ENCODE measurements at places on chromosomes 2 and 18.

DNA sequence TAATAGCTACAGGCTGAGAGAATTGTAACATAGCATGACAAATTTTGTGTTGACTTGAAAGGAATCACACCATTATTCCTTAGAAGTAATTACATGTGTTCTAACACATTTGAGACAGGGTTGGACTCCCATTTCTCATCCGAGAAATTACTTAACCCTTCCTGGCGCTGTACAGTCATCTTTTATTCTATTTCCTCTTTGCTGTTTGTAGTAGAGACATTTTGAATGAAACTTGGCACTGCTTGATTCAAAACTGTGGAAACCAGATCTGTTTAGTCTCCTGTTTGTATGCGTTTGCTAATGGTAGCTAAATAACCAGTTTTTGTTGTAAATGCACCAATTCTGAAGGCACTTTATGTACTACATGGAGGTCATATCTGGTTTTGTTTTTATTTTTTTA, 231.9 kb downstream of the ALPK2 start:
- no peak for DNase-seq

- no peak for DNase-seq
Observed at GRCh38 chr2:62800618-62801017, 95.1 kb downstream of the EHBP1 start.

DNA sequence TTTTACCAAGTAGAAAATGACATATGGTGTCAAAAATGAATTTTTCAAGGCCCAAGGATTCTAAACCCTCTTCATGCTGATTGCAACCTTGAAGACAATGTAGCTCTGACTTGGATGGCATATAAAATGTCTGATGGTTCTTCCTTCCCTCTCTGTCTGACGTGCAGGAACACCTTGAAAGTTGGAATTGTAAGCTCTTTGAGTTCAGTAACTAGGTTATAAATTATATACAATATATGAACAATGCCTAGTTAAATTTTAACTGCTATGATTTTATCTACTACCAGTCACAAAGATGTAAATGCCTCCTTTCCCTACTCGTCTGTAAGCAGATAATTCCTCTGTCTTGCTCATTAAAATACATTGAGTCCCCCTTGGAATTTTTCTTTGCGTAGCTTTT, 89.5 kb upstream of the TMEM17 start:
- no peak for DNase-seq

DNA sequence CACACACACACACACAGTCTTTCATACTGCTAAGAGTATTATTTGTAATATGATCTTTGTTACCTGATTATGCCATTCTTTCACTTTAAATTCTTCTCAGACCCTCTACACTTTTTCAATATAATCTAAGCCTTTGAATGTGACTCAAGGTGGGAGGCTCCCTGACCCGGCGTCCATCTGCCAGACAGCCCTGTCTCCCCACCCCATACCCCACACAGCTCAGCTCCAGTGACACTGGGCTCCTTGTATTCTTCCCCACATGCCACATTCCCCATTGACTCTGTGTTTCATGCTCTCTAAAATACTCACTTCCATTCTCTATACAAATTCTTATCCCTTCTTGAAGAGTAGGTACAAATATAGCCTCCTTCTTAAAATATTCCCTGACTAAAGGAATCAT, 442.2 kb downstream of the TGIF1 start:
- no peak for DNase-seq

GRCh38 chr2:69453475-69454129, 16.4 kb upstream of the NFU1 start:
- DNase-seq, result no peak

DNA sequence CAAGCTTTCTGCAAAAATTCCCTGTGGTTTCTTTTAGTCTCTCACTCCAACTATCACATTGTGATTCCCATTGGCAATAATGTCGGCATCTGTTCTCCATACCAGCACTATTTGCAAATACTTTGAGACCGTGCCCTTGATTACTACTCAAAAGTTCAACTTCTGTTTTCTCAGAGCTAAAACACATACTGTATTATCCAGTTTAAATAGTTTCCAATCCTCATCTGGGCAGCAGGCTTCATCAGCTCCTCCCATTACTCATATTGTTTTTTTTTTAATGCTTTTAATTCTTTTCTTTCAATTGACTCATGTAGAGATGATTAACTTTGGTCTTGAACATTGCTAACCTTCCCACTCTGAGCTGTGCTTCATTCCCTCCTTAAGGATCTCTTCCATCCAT, 135.8 kb downstream of the METTL8 start:
- peak; percentile 56 for DNase-seq

DNA sequence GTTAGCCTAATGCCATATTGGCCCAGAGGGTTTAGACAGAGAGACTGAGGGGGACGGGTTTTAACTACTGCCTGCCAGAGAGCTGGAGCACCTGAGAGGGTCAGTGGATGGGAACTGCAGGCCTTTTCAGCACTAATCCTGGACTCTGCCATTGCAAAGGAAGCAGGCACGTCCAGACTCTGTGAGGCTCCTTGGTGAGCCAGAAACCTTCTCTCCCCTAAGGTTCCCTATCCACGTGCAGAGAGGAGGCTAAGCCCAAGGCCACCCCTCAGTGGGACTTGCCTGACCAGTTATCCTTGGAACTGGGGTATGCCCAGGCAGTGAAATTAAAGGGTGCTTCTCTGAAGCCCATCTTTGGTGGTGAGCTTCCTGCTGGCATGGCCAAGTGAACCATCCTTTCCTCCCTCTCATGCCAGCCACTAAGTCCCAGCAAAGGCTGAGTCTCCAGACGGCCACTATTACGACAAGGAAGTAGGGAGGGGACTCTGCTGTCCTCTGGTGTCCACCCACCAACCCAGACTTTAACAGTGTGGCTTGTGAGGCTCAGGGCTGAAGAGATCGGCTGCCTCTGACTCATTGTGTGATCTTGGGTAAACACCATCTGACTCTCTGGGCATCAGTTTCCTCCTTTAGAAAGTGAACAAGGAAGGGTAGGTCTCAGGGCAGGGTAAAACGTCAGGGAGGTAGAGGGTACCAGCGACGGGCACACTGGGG, 3.9 kb upstream of the MLPH start:
- DNase-seq, result peak; percentile 57

- DNase-seq, result peak; percentile 88
Observed at GRCh38 chr2:102336502-102336945, 19.1 kb upstream of the IL18R1 start.

DNA sequence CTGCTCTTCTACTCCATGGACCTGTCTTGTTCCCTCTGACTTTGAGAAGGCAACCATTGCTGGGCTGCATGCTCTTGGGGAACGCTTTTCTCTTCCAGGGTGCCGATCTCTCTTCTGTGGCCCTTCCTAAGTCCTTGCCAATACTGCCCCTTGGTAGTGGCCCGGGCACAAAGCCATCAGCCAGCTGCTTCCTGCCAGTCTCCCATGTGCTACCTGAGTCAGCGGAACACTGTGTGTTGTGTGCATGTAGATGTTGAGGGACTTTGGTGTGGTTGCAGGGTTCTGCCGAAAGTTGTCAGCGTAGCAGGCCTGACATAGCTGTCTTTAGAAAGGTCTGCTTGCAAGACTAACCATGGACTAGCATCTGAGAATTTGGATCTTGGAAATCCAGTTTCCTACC, 35.4 kb downstream of the MGAT5 start:
- DNase-seq, result no peak

DNA sequence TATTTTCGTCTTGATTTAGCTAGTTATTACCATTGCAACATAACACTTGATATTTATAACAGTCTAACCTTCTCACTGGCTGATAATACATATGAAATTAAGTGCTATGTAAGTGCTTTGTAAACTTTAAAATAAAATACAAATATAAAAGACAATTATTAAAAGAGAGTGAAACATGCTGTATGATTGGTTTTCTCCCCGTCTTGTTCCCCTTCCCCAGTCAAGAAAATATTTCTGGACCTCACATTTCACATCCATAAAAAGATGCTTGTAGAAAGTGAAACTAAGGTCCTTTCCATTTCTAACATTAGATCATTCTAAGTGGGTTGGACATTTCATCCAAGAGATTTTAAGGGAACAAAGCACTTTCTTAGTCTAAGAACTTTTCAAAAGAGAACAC, 310.2 kb upstream of the LRATD1 start:
- no peak for DNase-seq

DNA sequence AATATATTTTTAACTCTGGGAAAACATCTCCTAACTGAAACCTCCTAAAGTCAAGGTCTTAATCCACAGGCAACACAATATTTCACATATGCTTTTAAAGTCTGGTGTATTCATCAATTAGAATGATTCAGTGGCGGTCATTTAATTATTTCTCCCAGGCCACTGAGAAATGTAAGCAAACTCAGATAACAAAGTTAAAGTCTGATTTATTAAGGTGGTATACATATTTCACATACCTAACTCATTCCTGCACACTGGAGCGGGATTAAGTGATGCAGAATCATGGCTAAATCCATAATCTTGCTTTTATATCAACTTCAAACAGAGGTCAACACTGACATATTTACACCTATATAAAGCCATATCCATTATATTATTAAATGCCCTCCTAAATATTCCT, 43.7 kb downstream of the FRZB start:
- no peak for DNase-seq
